ENCODE measurements at places on chromosomes 1 and 21.

DNA sequence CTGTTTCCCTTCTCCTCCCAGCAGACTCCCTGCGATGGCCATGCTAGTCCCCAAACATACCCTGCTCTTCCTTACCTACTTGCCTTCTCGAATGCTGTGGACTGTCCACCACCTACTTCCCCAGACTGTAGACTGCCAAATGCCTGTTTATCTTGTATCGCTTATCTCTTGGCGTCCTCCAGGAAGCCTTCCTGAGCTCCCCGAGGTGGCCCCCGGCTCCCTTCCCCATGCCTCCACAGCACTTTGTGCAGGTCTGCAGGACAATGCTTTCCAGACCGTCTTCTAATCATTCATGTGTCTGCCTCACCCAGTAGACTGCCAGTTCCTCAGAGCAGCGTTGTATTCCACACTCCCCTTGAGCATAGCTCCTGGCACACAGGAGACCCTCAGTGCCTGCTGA is 41.7 kb downstream of the RHBG start:
- DNase-seq, result no peak

DNA sequence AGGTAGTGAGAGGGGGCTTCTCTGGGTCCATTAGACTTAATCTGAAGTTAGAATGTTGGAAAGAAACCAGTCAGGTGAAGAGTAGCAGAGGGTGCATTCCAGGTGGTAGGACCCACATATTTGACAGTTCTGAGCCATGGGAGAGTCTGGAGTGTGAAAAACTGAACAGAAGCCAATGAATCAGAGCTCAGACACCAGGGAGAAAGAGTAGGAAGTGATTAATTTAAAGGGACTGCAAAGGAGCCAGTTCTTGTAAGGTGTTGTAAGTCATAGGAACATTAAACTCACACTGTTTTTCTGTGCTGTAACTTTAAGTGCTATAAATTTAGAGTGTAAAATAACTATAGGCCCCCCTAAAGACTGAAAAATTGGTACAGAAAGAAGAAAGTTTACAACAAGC is 5.9 kb upstream of the DHX9 start:
- DNase-seq, result no peak

GRCh38 chr1:158812336-158812735 is 18.8 kb upstream of the MNDA start:
- DNase-seq, result no peak

DNA sequence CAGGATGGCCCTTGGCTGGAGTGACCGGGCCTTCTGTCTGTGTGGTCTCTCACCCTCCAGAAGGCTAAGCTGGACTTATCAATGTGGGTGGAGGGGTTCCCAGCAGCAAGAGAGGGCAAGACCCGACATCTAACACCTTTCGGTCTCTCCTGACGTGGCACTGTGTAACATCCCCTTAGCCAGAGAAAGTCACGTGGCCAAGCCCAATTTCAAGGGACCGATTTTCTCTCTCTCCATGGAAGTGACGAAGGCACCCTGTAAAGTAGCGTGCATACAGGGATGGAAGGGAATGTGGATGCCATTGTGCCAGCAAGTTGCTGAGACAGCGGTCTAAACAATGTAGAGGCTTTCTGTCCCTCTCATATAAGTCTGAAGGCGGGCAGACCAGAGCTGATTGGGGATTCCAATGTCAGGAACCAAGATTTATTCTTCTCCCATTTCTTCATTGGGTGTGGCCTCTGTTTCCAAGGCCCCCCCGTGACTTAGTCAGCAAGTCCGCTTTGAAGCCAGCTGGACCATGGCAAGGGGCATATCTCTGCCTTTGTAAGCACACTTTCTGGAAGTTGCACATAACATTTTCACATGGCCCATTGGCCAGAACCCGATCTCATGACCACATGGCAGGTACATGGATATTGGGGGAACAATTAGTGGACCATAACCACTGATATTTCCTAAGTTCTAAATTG is 12.5 kb downstream of the MX1 start:
- no peak for DNase-seq

DNA sequence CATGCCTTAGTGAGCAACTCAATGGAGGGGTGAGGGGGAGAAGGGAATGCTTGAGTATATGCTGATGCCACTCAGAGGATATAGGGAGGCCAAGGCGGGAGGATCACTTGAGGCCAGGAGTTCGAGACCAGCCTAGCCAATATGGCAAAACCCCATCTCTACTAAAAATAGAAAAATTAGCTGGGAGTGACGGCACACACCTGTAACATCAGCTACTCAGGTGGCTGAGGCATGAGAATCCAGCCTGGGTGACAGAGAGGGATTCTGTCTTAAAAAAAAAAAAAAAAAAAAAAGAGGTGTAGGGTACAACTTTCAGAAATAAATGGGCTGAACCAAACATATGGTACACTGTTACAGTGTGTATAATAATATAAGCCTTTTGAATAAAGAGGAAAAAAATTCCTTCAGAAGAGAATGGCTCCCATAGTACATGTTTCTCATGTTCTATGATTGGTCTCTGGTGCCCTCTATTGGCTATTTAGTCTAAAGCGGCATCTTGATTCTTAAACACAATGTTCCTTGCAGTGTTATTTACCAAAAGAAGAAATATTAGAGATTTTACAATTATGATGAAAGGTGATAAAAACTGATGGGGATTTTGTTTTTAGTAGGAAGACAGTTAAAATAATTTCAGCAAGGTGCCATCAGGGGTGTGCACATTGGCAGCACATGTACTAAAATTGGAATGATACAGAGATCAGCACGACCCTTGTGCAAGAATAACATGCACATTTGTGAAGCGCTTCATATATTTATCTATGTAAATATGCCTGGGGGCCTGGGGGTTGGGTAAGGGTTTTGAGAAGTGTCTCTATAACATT is 109.8 kb downstream of the PATJ start:
- peak; percentile 66 for DNase-seq

DNA sequence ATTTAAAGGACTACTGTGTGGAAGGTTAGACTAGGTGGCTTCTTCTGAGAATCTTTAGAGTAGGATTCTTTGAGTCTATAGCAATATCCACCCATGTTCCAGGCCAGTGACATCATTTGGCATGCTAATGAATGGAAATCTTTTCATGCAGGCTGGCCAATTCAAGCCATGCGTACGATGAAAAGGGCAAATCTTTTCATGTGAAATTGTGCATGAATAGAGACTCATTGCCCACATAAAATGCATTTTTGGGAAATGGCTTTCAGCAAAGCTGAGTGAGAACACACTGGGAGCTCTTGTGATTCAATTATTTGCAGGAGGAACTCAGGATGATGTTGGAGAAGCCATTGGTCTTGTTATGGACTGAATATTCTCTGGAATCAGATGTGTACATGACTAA is 324.9 kb upstream of the DAB1 start:
- DNase-seq, result no peak

DNA sequence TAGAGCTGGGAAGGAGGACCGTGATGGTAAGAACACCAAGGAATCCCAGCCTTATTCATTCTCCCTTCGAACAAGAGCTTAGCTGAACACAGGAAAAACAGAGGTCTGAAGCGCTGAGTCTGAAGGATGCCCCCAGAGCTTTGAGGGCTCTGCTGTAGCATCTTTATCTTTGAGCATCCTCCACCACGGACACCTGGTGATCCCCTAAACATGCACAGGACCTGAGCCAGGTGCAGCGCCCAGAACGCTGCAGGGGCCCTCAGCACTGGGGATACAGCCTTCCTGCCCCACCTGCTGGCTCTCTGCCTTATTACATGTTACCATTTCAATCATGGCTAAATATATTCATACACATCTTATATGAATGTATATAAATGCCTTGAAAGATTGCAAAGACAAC is 7.7 kb upstream of the GPATCH4 start:
- DNase-seq, result peak; percentile 48

DNA sequence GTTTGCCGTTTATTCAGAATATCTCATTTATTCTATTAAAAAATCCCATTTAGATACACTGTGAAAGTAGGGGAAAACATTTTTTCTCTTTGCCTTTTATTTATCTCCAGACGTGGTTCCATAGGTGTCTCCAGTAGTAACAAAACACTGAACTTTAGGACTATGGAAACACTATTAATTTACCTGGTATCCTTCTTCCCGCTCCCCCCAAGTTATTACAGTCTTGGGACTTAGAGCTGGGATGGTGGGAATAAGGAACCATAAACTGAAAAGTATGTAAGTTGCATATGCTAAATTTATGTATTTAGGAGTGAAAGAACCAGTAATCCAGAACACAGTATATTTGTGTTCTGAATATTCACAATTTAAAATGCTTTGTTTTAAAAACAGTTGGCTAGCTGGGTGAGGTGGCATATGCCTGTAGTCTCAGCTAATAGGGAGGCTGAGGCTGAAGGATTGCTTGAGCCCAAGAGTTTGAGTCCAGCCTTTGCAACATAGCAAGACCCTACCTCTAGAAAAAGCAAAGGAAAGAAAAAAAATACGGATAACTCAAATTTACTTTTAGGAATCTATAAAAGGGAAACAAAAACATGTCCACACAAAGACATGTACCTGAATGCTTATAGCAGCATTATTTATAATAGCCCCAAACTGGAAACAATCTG is 3.1 kb downstream of the DNAJB4 start:
- no peak for DNase-seq

DNA sequence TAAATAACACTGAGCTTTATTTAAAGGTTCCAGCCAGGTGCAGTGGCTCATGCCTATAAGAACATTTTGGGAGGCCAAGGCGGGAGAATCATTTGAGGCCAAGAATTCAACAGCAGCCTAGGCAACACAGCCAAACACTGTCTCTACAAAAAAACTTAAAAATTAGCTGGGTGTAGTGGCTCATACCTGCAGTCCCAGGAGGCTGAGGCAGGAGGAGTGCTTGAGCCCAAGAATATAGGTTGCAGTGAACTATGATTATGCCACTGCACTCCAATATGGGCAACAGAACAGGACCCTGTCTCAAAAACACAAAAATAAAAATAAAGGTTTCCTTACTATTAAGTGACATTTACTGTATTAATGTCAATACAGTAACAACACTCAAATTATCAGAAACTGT is 2.1 kb downstream of the TAF12 start:
- peak; percentile 49 for DNase-seq

DNA sequence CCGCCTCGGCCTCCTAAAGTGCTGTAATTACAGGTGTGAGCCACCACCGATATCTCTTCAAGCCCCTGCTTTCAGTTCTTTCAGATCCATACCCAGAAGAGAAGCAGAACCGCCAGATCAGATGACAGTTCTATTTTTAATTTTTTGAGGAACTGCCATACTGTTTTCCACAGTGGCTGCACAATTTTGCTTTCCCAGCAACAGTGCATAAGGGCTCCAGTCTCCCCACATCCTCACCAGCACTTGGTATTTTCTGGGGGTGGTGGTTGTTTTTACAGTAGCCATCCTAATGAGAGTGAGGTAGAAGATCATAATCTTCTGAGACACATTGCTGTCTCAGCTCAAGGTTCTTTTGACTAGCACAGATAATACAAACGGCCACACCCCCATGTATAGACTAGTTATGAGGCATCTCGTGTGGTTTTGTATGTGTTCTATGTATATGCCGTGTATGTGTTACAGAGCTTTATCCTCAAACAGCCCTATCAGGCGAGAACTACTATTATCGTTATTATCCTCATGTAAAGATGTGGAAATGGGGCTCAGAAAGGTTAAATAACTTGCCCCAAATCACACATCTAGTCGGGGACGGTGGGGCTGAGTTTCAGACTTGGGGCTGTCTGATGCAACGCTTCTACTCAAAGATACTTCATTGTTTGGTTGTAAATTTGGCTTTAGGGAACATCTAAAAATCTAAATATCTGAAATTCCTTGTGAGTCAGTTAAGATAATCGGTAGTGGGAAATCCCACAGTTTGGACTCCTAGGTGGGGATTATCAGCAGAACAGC is 12.0 kb downstream of the FHAD1 start:
- no peak for DNase-seq

DNA sequence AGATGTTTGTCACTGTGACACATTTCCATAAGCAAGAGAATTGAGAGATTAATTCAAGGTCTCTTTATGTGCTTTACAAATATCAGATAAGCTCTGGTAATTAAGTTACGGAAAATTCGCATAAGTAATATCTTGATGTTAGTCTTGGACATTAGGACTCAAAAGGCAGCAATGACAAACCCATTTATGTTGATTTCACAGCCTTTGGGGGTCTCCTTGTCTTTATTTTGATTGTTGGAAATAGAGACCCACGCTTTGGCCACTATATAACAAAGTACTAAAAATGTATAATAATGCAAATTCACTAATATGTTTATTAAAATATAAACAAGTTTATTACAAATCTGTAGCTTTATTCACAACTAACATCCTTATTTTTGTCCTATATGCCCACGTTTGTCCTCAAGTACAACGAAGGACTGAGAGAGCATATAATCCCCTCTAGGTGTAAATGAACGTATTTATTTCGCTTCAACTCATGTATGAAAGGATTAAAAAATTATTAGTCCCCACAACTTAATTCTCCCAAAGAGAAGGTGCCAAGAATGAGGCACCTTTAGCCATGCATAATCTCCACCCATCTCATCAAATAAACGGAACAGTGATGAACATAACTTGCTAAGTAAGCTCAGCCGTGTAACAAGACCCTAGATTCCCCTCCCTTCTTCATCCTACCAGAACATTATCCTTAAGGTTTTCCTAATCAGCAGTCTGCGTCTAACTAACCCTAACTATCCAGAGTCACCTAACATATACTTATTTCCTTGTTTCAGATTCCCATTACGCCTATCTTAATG is 1.6 kb upstream of the LAMC1 start:
- no peak for DNase-seq

- DNase-seq, result no peak
Measured at GRCh38 chr1:235017719-235018118, 110.9 kb downstream of the TOMM20 start.

- peak; percentile 83 for DNase-seq
Measured at GRCh38 chr1:4726620-4727341, 72.4 kb downstream of the AJAP1 start.

- no peak for DNase-seq
Measured at GRCh38 chr21:15149600-15150224, 84.9 kb upstream of the NRIP1 start.

DNA sequence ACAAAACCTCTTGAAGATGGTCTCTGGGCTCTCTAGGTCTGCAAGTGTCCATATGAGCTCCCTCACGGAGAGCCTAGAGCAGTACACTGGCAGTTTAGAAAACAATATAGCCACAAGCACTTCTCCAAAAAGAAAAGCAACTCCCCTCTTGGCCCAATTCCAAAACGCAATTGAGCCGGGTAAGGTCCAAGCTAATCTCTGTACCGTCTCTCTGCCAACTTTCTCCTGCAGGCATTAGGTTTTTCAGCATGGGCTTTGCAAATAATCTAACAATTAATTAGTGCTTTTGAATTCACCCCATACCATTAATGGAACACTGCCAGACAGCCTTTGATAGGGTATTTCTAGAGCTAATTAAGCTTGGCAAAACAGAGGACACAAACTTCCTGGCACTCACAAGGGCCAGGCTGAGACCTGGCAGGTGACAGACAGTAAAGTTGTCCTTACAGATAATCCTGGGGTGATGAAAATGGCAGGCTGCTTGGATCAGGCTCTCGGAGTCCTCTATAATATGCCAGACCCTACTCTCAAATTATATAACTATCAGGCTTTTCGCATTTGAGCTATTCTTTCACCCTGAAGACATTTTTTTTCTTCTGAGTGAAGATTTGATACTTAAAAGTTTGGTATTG is 39.8 kb downstream of the TGFBR3 start:
- peak; percentile 4 for DNase-seq
